SK-N-SH (cell line): ENCODE measurements at places on chromosomes 3 and 15.

DNA sequence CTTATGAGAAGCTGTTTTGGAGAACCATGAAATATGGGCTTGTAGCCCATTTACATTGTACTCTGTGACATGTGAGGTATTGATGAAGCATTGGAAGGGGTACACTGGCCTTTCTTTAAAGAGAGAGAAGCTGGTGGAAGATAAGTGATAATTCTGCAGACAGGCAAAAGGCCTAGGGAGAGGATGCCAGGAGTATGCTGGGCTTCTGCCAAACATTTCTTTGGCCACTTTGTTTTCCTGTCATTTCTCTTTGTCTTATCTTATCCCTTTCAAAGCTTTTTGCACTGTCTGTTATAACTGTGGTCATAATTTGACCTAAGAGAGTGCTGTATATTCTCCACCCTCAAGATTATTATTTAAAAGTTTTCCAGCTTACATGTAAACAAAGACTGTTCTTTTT, 109.6 kb upstream of the SEMA6D start:
- DNase-seq: peak; percentile 33

DNA sequence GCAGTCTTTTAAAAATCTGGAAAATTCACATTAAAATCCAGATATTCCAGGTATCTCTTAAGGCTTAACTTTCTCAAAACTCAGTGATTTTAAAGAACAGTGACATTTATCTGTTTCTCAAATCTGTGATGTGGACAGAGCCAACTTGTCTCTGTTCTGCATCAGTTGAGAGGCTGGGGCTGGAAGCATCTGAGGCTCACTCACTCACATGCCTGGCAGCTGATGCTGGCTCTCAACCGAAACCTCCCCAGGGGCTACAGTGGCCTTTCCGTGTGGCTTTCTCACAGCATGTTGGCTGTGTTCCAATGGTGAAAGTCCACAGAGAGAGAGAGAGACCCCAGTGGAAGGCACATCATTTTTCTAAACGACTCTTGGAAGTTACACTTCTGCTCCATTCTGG, 53.5 kb downstream of the CEMIP start:
- peak; percentile 57 for DNase-seq

DNA sequence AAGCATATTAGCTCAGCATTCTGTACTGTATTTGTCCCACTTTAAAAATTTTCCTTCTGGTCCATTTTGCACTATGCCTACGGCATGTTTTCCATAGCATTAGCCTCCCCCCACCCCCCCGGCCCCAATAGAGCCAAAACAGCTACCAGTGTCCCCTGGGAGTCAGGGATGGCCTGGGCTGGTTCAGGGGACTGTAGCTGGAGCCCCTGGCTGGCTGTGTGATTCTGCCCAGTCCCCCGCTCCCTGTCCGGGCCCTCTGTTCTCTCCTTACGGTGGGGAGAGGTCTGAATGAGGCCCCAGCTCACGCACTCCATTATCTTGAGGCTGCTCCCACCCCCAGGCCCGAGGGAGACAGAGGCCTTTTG, 70.1 kb downstream of the KLF15 start:
- DNase-seq: no peak

GRCh38 chr3:13700889-13701288, 152.0 kb downstream of the FBLN2 start:
- DNase-seq: no peak
